CD4-positive, alpha-beta T cell treated with Interferon gamma for 1 hour (primary cell): ENCODE measurements at places on chromosomes 5 and 9.

DNA sequence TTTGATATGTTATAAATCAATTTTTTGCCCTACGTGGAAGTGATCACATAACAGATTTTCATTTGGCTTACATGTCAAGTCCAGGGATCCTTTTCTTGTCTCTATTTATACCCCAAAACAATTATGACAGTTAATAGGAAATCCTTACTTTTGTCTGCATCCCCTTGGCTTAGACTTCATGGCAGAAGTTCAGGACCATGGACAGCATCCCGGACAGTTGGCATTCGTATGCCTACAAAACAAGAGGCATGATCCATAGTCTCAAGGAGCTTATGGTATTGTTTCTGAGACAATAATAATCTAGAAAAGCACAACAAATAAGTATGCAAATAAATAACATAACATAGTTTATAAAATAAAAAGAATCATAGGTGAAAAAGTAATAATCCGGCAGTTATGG, 214.3 kb upstream of the GRIA1 start:
- DNase-seq, result no peak

DNA sequence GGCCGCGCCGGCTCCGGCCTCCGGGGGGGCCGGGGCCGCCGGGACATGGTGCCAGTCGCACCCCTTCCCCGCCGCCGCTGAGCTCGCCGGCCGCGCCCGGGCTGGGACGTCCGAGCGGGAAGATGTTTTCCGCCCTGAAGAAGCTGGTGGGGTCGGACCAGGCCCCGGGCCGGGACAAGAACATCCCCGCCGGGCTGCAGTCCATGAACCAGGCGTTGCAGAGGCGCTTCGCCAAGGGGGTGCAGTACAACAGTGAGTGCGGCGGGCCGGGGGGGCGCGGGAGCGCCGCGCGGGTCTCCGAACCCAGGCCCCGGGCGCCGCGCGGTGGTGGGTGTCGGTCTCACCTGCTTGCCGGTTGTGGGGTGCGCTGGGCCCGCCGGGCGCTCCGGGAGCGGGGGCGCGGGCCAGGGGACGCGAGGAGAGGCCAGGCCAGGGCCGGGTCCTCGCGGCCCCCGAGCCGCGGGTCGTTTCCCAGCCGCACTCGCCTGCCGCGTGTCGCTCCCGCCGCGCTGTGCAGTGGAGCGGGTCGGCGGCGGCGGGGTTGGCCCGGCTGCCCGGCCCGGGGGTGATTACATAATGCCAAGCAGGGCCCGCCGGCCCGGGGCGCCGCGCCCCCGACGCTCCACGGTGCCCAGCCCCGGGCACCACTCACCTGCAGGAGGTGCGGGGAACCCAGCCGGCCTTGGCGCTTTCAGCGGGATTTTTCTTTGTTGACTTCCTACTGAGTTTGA, 492 bp downstream of the RABL6 start:
- peak; percentile 22 for DNase-seq

DNA sequence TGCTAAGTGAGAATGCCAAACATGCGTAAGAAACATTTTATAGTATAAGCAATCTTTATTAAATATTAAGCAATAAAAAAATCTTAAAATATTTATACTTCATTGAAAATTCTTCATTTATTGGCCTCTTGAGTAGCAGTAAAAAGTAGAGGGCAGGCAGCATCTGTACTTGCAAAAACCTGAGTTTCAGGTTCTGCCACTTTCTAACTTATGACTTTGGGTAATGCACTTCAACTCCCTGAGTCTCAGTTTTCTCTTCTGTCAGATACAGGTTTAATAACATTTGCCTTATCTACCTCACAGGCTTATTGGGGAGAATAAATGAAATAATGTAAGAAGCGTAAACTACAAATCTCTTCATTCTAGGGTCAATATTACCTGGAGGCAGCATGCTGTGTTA, 19.8 kb upstream of the MCTP1 start:
- no peak for DNase-seq

DNA sequence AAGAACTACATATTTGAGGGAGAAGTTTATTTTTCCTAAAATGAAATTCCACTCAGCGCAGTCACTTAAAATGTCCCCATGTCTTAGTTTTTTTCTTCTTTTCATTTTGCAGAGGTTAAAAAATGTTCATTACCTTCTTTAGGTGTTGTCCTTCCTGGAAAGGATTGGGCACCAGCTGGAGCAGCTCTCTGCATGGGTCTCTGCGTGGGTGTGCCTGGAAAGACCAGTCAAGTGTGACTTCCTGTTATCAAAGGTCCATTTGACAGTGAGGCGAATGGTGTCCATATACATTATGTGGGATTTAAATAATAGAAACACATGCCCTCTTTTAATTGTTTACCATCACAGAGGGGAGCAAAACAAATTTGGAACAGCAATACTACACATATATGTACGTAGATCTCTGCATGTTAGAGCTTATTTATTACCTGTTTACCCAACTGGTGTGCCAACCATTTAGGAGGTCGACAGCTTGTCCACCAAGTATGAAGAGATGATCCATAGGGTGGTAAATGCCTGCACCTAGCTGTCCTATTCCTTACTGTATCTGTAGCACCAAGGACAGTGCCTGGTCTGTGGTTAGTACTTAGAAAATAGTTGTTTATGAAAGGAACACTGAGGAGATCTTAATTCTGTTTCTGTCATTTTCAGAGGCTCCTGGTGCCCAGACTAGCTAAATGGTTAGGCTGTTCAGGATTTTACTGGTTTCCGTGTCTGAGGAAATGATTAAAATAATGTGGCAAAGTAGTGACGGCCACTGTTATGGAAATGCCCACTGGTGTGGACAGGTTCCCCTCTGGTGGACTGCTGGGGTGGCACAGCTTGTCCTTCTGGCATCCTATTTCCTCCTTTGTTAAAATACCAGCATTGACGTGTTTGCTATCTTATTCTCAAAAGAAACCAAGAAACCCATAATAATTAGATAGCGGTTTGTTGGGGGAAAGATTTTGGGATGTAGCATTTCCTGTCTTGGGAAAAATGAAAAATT, 200.4 kb downstream of the MAST4 start:
- no peak for DNase-seq

DNA sequence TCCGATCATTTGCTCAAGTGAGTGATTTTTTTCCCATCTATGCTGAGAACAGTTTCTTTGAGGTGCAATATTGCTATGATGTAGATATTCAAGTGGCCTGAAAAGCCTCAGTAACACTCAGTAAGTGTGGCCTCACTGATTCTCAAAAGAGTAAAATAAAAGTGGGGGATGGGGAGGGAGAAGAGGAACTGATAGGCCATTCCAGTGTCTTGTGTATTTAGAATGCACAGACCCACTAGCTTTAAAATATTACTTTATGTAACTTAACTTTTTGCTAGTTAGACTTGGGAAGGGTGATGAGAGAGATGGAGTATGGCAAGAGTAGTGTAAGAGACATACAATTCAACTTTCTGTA, 79.5 kb upstream of the ZNF608 start:
- DNase-seq, result no peak

DNA sequence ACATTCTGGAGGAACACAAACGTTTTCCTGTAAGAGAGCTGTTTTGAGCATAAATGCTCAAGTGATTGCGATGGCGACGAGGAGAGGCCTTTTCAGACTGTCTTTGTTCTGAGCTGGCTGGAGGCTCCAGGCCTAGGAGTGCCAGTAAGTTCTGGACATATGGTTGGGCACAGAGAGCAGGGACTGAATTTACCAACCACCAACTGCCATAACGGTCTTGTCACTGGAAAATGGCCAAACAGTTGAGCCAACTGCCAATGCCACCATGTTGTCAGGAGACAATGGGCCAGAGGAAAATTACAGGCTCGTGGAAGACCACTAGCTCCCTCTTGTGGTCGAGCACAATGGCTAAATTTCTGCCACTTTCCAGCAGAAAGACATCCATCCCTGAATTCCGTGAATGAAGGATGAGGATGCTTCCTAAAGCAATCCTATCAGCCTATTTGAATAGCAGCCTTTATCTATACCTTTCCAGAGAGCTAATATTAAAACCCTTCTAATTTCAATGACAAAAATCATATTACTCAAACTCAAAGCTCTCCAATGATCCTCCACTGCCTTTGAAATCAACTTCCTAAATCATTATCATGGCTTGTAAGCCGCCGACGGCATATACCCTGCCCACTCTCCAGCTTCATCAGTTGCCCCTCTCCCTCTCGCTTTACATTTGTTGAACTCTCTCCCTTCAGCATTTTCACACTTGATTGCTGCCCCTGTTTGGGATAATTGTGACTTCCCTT, 66.9 kb upstream of the GLIS3 start:
- peak; percentile 2 for DNase-seq

- DNase-seq, result no peak
Observed at GRCh38 chr5:75843319-75843718, 126.1 kb upstream of the POC5 start.

GRCh38 chr5:93251347-93251746, 329.7 kb downstream of the NR2F1-AS1 start:
- DNase-seq, result no peak

DNA sequence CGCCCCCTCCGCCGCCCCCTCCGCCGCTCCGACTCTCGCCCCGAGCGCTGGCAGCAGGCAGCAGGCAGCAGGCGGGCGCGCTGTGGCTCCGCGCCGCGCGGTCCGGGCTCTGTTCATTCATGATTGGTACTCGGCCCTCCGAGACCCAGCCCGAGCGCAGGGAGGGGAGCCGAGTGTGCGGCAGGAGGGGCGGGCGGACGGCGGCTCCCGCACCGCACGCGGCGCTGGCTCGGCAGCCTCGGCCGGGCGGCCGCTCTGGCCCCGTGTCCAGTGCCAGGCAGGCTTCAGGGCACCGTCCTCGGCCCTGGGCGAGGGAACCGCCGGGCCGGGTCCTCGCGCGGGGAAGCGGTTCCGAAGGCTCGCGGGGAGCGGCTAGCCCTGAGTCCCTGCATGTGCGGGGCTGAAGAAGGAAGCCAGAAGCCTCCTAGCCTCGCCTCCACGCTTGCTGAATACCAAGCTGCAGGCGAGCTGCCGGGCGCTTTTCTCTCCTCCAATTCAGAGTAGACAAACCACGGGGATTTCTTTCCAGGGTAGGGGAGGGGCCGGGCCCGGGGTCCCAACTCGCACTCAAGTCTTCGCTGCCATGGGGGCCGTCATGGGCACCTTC, at the start of gene KCNIP1:
Gene KCNIP1 (plus strand): TSS at position 31 of the 607 bp plus-strand sequence.
- no peak for DNase-seq

DNA sequence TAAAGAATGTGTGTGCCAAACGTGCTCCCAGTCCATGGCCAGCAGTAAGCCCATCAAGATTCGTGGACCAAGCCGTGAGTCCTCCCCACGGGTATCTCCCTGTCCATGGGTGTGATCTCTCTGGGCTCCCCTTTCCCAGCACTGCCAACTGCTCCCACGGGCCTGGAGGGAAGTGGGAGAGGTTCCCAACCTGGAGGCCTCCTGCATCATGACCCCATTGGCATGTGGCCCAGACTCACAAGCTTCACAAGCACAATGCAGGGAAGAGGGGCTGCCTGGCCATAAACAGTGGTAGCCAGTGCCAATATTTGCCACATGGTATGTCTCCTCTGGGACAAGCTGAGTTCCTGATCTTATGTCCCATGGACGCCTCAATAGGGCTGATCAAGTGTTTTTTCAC, 59.1 kb downstream of the ABLIM3 start:
- DNase-seq, result no peak

GRCh38 chr5:135694012-135694411, 115.2 kb upstream of the CXCL14 start:
- DNase-seq, result no peak

DNA sequence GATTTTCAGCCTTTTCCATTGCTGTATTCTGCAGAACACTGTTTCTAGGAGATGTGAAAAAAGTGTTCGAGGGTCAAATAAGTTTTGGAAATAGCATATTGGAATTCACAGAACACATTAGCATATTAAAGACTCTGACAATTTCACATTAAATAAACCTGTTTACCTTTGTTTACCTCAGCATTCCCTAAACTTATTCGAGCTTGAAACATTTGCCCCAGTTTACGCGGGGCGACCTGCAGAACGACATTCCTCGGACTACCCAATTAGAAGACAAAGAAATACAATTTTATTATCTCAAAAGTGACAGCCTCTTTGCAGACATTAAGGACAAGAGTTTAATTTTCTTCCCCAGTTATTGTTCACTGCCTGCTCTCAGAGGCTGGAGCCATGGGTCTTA, 110.3 kb upstream of the NFIB start:
- DNase-seq, result no peak

DNA sequence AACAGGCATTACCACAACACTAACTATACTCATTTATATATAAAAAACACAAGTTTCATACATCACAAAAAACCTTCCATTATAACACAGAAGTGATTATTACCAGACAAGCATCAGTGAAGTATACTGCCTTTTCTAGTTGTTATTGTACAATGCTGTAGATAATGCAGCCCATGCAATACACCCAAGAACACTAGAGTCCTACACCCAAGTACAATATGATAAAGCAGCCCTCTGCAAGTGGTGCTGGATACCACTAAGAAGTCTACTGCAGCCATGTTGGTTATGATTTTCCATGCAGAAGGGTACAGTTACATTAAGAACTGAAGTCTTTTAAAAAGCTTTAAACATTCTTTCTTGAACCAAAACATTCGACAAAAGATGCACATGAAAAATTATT, 10.3 kb downstream of the ZFAND5 start:
- no peak for DNase-seq

DNA sequence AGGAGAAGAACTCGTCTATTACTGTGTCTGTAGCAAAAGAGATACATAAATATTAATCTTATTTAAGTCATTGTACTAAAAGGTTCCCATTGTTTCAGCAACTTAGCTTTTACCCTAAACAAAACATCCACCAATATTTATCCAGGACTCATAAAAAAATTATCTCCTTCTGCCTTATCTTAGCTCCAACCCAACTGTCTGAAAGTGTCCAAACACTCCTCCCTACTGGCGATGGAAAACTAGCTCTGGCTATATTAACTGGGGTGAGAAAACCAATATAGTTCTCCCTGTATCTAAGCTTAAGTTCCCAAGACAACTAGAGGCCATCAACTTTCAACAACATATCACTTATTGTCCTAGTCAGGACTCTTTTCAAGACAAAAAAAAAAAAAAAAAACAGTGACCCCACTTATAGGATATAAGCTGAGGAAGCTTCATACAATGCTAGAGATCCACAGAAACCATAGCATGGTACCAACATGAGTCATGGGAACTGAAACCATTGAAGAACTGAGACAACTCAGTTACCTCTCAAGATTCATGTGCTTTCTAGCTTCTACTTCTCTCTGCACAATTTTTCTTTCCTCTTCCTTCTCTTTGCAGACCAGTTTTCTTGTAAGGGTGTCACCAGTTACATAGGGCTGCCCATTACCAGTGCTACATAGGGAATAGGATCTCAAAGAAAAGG, 150.7 kb upstream of the RASA1 start:
- DNase-seq, result no peak

- DNase-seq, result peak; percentile 41
Observed at GRCh38 chr9:129863059-129863690, 27.9 kb downstream of the USP20 start.

GRCh38 chr9:126942399-126942798, 27.8 kb downstream of the RALGPS1 start:
- DNase-seq, result no peak
